ENCODE measurements at places on chromosomes 6 and 20.

DNA sequence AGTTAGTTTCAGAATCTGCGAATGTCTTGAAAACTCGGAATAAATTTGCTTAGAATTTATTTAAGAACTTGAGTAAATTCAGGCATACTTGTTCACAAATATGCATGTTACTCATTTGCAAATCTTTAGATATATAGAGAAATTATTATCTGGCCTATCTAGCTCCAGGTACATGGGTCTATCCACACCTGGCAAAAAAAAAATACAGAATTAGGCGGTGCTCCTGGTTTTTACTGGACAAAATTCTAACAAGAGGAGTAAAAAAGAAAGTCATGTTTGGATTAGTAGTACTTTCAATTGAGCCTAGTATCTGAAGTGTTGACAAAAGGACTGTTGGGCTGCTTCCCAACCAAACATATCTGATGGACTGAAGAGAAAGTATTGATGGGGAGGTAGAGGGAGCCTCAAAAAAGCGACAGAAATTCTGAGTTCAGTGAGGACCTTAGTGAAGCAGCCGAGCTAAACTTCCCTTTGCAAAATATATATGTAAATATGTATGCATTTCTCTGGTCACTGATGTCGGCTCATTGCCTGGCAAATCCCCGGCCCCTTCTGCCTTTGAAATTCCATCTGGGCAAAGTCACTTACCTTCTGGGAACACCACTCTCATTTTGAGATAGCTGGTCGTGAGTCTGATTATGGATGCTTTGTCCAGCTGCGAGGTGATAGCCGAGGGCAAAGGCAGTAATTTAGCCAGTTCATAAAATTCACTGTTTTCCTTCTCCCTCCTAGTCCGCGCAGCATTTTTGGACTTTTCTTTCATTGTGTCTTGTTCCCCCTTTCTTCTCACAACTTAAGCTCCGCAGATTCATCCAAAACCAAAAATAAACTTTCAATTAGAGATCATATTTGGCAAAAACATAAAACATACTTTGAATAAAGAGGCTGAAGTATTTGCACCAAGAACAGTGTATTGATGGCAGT, 1.8 kb downstream of the SIM1 start:
- DNase-seq: no peak

GRCh38 chr6:151167034-151167433, 72.7 kb upstream of the AKAP12 start:
- no peak for DNase-seq

DNA sequence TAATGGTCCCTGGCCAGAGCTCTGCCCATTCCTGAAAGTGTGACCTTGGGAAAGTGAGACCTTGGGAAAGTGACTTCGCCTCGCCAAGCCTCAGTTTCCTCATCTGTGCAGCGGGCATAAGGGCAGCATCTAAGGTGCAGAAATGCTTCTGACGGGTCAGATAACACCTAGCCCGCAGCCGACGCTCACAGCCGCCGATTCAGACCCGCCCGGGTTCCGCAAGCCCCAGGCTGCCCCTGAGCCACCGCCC, 486 bp downstream of the FKBP1A start:
- DNase-seq: no peak

- no peak for DNase-seq
Observed at GRCh38 chr6:128826606-128827005, 56.3 kb upstream of the LAMA2 start.

- DNase-seq: no peak
Observed at GRCh38 chr20:42024653-42025052, 406.5 kb upstream of the CHD6 start.
